Keratinocyte (primary cell): ENCODE measurements at places on chromosomes 5 and 9.

DNA sequence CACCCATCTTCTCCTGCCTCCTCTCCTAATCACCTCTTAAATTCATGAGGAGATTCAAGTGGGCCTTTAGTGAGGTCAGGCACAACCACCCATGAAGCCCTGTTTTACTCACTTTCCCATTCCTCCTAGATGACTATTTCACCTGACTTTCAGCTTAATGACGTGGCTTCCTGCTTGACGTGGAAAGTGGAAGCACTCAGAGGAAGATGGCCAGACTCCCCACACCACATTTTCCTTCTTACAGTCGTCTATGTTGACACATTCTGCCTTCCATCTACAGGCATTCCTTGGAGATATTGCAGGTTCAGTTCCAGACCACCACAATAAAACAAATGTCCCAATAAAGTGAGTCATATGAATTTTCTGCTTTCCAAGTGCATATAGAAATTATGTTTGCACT lies 146.4 kb upstream of the TAS2R1 start:
- DNase-seq: no peak

GRCh38 chr5:71946343-71947030 lies 160.8 kb upstream of the MAP1B start:
- no peak for DNase-seq

DNA sequence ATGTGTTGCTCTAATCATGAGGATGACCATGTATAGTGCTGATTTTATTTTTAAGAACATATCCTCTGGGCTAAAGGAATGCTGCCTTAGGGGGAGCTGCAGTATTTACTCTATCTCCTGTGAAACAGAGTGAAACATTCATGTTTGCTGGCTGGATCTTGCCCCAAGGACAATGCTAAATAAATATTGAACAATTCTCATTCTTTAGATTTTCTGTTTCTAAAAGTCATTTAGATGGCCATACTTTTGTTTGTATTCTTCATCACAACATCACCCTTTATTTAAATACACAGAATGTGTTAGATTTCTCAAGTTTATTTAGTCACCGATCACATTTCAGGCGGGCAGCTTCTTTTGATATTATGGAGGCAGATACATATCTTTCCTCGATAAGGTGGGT lies 103.3 kb downstream of the ARHGEF28 start:
- no peak for DNase-seq

DNA sequence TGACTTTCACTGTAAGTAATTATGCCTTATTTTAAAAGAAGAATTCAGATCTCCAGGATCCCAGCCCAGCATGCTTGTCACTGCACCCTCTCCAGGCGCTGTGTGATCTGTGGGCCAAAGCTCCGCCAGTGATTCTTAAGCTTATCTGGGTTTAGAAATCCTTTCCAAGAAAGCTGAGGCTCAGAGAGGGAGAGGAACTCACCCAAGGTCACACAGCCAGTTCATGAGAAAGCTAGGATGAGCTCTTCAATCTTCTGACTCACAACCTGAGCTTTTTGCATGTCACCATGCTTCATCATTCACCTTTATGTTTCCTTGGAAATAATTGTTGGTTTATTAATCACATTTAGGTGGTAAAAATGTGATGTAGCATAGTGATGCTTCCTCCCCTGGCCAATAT lies 136.6 kb upstream of the HAND1 start:
- DNase-seq: no peak

GRCh38 chr5:160852049-160852448 lies at the start of gene ATP10B:
ATP10B (minus strand) TSS chr5:160852211; CDS start chr5:160688074, 164,137 bp downstream.
- DNase-seq: no peak

DNA sequence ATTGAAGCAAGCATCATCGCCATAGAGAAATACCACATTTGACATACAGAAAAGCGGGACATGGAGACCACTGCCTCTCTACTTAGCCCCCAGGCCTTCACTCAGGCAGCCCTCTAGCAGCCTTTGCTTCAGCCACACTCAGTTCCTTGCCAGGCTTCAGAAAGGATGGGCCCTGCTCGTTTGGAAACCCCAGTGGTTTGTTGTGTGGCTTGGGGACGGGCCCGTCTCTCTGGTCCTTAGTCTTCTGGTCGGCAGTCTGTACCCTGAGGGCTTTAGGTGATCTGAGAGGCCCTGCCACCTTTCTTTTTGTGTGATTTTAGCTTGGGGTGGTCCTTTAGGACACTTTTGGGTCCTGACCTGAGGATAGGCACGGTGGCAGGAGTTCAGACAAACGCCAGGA lies 21.1 kb upstream of the ARSI start:
- no peak for DNase-seq

GRCh38 chr5:1423901-1424603 lies 21.2 kb downstream of the SLC6A3 start:
- DNase-seq: no peak

GRCh38 chr9:69471433-69471832 lies 146.4 kb downstream of the ENTREP1 start:
- DNase-seq: no peak

DNA sequence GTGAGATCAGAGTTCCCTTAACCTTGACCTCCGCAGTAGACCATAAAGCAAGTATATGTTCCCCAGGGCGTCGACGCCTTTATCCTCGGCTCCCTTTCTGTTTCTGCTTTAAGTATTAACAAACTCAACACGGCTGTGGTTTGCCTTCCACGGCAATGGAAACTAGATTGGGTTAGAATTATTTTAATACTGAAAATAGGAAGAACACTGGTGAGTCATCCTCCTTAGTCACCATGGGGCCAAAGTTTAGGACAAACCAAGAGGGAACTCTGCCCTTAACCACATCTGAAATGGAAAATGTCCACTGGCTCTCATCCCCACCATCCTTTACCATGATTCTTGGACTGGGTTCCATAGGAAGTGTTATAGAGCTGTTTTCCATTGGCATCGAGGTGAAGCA lies 386.1 kb downstream of the ACTL7B start:
- no peak for DNase-seq

- peak; percentile 17 for DNase-seq
Observed at GRCh38 chr5:7714697-7715096, 136.2 kb downstream of the CFAP90 start.

GRCh38 chr5:68534131-68534940 lies 318.8 kb downstream of the PIK3R1 start:
- DNase-seq: no peak

- no peak for DNase-seq
Observed at GRCh38 chr9:131043087-131043486, 34.1 kb downstream of the LAMC3 start.

DNA sequence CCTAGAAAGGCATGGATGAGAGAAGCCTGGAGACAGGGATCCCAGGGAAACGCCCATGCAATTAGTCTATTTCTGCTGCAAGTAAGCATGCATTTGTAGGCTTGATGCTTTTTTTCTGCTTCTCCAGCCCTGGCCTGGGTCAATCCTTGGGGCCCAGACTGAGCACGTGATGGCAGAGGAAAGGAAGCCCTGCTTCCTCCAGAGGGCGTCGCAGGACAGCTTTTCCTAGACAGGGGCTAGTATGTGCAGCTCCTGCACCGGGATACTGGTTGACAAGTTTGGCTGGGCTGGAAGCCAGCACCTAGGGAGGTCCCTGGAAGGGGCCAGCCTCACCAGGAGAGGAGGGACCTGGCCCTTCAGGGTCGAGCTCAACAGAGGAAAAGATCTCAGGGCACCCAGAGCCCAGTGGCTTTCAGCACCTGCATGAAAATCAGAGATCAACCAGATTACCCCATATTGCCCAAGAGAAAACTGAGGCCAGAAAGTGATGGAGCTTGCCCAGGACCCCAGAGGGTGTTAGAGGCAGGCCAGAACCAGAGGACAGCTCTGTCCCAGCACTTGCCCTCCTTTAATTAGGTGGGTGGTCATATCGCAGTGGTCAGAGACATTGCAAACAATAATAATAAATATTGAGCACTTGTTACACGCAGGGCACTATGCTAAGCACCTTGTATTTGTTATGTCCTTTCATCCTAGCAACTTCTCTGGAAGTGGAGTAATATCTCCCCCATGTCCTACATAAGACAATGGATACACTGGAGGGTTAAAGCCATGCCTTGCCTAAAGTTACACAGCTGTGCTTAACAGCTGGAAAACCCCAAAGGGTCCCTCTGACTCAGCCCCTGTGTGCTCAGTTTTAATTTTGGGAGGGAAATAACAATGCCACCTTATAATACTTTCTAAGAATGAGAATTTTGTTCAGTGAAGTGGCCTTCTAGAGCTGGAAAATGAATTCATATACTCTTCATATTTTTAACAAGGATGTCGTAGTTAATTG lies 67.1 kb downstream of the KLF4 start:
- DNase-seq: no peak

GRCh38 chr5:68230285-68230684 lies 14.7 kb downstream of the PIK3R1 start:
- no peak for DNase-seq

- DNase-seq: no peak
Observed at GRCh38 chr5:172923539-172923938, 35.7 kb upstream of the RPL26L1 start.

DNA sequence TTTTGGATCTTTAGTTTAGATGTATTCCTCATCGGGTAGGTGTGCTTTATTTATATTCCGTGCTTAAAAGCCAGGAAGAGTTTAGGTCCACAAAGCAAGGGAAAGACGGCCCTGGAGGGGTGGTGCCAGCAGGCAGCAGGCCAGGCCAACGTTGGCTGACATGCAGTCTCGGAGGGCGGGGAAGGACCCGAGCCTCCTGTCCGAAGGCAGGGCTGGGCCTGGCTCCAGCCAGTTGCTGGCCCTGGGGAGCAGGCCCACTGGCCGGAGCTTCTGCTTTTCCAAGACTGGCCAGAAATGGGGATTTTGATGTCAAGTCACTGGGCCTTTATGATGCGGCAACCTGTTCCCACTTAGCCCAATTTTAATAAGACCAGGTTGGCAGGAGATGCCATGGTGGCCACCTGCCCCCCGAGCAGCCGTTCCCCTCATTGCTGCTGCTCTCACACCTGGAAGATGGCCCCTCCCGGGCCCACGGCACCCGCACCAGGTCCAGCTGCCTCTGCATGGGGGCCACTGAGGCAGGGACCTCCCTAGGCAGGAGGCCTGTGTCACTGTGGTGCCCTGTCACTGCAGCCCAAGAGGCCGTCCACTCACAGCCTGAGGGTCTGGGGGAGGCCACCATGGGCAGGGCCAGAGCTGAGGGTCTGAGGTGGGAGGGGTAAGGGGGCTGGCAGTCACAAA lies 23.2 kb downstream of the LPCAT1 start:
- no peak for DNase-seq

DNA sequence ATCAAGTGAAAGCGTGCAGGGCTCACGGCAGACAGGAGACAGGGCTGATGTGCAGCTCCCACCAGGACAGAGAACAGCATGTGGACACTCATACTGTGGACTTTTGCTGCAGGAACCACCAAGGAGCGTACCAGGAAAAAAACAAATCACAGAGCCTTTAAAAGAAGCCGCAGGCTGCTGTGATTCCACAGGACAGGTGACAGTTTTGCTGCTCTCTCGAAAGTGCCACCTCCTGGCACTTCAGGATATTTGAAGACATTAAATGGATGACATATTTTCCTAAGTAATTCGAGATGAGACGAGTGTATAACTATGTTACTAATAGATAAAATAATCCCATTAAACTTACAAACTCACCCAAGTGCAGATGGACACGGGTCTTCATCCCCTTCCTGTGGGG lies 29.3 kb downstream of the ZDHHC11 start:
- DNase-seq: no peak

DNA sequence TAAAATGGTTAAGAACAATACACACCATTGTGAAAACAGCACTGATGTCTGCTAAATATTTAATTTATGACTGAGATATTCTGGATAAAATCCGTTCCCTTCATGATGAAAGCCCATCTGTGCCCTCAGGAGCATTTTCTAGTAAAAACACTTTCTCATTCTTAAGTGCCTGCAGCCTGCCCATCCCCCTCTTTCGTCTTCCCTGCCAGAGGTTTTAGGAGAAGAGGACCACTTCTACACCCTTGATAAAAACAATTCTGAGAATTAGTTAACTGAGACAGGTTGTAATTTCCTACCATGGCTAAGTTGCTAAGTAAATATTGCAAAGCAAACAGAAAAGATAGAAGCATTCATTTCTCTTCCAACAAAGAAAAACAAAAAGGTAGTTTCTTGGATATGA lies 272.6 kb downstream of the ATPSCKMT start:
- DNase-seq: no peak

DNA sequence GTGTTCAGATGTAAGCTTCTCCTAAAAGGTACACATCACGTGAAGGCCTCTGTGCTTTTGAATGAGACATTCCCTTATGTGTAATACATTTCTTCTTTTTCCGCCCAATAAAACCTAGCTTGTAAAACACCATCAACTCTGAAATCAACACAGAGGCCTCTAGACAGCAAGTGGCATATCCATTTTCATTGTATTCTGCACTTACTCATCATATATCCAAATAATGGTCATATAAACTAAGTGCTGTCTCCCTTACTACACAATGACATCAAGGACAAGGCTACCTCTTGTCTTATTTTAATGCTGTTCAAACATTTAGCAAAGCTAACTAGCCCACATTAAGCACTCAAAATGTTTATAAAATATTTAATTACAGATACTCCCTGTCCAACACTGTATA lies 108.5 kb downstream of the ELAVL2 start:
- no peak for DNase-seq

GRCh38 chr9:121185178-121185745 lies 16.4 kb downstream of the RAB14 start:
- no peak for DNase-seq

GRCh38 chr5:150651924-150652671 lies 9.0 kb upstream of the MYOZ3 start:
- DNase-seq: no peak

- no peak for DNase-seq
Observed at GRCh38 chr9:22405869-22406659, 40.6 kb upstream of the DMRTA1 start.

DNA sequence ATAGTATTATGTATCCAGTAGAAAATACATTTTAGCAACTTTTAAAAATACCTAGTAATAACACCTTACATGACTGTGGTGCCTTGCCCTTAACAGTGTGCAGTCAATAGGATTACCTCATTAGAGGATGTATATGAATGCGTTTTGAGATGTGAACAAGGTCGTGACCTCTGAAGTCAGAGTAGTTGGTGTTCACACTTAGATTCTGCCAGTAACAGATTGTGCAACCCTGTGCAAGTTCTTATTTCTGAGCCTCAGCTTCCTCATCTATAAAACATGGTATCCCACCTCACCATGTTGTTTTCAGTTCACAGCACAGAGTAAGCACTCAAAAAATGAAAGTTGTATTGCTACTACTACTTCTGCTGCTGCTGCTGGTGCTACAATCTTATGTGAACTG lies 347.3 kb downstream of the KDM4C start:
- DNase-seq: no peak

GRCh38 chr5:82054004-82054710 lies 82.3 kb downstream of the ATG10 start:
- DNase-seq: no peak

GRCh38 chr9:22158271-22158670 lies 149.2 kb upstream of the CDKN2B start:
- DNase-seq: no peak

GRCh38 chr5:83428126-83428525 lies 43.4 kb upstream of the VCAN start:
- DNase-seq: no peak
